ENCODE measurements at places on chromosomes 16 and 17. TPM values are rescaled to one million over a fixed set of nuclear protein-coding genes. Genes with fewer than 3 reads are reported as not detected.

The FZD2 gene
- 8.8 TPM for total RNA-seq

The ABCA9 gene
- total RNA-seq: 44.6 TPM

The SPATA20 gene
- total RNA-seq: 91.2 TPM

The MYH1 gene
- not detected for total RNA-seq

The ST6GALNAC1 gene
- 0.54 TPM for total RNA-seq

The TUBB3 gene
- total RNA-seq: 163 TPM

The KRT28 gene
- not detected for total RNA-seq

The GSE1 gene
- total RNA-seq: 39.7 TPM

The KRT39 gene
- not detected for total RNA-seq

The KRTAP2-3 gene
- total RNA-seq: not detected

The PER1 gene
- 61.0 TPM for total RNA-seq

The ADGRG1 gene
- total RNA-seq: 3.9 TPM

The CA5A gene
- not detected for total RNA-seq

The KRTAP2-2 gene
- not detected for total RNA-seq

The ABCC6 gene
- not detected for total RNA-seq

The TMC5 gene
- not detected for total RNA-seq

The CRYBA1 gene
- total RNA-seq: not detected

The DUXB gene
- total RNA-seq: not detected

The PRSS36 gene
- total RNA-seq: not detected

The KRT25 gene
- not detected for total RNA-seq

The SOX9 gene
- total RNA-seq: 36.3 TPM

The TBC1D3G gene
- total RNA-seq: not detected

The PLXDC1 gene
- total RNA-seq: 0.54 TPM

The WNT9B gene
- total RNA-seq: not detected

The ERBB2 gene
- 38.3 TPM for total RNA-seq

The TBC1D3I gene
- not detected for total RNA-seq

The TNFSF13 gene
- 11.4 TPM for total RNA-seq

The SLC6A2 gene
- total RNA-seq: not detected

The MYH13 gene
- total RNA-seq: 0.16 TPM

The RDM1 gene
- not detected for total RNA-seq

The NPIPB6 gene
- total RNA-seq: 0.18 TPM

The TBKBP1 gene
- total RNA-seq: 25.1 TPM

The SLC13A2 gene
- not detected for total RNA-seq

The CCL16 gene
- not detected for total RNA-seq
